Stimulated activated CD4-positive, alpha-beta T cell treated with anti-CD3 and anti-CD28 coated beads, Interleukin-12 subunit alpha, Interleukin-12 subunit beta, amount 100 ng/mL, for 4 hours (primary cell): ENCODE measurements at places on chromosomes 7 and 10.

GRCh38 chr10:14656052-14656730 lies 118.5 kb downstream of the FAM107B start:
- no peak for DNase-seq

GRCh38 chr7:151558575-151558974 lies 38.9 kb upstream of the RHEB start:
- DNase-seq = no peak

DNA sequence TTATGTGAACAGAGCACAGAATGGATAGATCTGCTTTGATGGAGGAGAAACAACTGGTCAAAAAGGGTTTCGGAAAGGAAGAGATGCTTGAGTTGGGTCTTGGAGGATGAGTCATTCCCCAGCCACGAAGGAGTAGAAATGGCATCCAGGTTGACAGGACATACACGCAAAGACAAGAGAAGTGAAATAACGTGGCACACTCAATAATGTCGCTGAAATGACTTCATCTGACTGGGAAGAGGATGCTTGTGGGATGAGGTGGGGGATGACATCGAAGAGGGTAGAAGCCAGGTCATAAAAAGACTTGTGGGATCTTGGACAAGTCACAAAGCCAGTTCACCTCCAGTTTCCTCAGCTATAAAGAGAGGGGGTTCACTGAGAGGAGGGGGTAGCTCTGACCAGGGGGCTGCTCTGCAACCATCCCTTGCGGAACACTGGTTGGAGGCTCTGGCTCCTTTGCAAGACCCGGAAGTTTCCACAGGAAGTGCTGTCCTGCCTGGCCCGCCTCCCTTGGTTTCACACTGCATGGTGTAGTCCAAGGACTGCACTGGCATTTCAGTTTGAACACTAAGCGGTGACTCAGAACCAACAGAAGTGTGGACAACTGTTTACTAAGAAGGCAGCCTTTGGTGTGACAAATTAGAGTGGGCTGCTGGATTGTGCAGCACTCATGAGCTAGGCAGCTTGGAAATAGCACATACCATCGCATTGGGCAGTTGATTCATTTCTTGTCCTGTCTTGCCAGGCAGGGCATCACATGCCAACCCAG lies 189.9 kb upstream of the ADO start:
- no peak for DNase-seq

DNA sequence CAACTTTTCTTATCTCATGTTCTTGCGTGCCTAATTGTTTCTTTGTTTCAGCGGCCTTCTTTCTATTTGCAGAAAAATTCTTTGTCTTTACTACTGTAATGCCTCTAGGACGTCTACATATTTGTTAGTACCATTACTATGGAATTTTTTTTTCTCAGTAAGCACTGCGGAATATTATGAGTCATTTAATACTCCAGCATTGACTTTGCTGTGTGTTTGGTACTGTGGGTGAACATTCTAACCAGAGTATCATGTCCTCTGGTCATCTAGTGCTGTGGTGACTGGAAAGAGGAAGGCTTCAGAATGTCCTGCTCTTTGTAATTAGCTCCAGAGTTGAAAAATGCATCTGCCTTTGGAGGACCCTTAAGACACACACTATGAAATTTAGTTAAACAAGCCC lies 58.5 kb upstream of the FERD3L start:
- DNase-seq = no peak

GRCh38 chr7:122369756-122370155 lies 65.2 kb upstream of the FEZF1 start:
- no peak for DNase-seq

DNA sequence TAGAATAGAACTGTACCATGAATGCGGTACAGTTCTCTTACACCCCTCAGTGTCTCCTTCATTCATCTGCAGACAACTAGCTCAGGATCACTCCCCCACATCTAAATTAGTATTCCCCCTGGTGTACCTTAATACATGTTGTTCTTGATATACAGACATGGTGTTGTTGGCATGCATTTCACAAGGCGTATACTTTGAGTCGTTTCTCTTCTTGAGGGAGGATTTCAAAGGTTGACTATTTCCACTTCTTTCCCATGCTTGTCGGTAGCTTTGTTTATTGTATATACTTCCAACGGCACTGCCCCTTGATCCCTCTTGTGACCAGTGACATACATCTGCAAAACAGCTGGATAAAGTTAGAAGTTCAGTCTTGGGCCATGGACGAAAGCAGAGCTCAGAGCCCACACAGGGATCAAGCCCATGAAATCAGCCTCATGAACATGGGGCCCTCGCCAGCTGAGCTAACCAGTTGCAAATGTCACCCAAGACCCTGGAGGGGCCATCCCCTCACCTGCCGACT lies 8.6 kb downstream of the CPA4 start:
- no peak for DNase-seq

DNA sequence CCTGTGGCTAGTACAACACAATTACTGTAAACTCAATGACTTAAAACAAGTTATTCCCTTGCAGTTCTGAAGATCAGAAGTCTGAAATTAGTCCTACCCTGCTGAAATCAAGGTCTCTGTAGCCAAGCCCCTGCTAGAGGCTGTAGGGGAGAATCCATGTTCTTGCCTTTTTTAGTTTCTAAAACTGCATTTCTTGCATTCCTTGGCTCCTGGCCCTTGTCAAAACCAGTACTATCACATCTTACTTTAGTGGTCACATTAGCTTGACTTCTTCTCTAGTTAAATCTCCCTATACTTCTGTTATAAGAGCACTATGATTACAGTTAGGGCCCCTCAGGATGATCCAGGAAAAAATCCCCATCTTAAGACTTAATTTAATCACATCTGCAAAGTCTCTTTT lies 567.0 kb downstream of the GFRA1 start:
- DNase-seq = no peak

DNA sequence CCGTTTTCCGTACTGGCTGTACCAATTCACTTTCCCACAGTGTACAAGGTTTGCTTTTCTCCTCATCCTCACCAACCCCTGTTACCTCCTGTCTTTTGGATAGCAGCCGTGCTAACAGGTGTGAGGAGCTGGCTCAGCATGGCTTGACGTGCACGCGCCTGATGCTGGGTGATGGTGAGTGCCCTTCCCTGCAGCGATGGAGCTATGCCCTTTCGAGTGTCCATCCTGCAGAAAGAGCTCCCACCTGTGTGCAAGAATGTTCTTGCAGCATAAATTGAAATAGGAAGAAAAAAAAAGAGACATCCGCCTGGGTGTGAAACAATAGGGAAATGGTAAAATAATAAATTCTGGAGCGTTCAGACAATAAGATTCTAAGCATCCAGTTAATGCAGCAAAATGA lies 9.5 kb upstream of the UBE3C start:
- DNase-seq = no peak

GRCh38 chr10:86366033-86366901 lies at the start of gene GRID1:
GRID1 (minus strand) TSS chr10:86366795.
- DNase-seq = peak; percentile 37

GRCh38 chr10:129863201-129863663 lies 100.8 kb downstream of the EBF3 start:
- no peak for DNase-seq

DNA sequence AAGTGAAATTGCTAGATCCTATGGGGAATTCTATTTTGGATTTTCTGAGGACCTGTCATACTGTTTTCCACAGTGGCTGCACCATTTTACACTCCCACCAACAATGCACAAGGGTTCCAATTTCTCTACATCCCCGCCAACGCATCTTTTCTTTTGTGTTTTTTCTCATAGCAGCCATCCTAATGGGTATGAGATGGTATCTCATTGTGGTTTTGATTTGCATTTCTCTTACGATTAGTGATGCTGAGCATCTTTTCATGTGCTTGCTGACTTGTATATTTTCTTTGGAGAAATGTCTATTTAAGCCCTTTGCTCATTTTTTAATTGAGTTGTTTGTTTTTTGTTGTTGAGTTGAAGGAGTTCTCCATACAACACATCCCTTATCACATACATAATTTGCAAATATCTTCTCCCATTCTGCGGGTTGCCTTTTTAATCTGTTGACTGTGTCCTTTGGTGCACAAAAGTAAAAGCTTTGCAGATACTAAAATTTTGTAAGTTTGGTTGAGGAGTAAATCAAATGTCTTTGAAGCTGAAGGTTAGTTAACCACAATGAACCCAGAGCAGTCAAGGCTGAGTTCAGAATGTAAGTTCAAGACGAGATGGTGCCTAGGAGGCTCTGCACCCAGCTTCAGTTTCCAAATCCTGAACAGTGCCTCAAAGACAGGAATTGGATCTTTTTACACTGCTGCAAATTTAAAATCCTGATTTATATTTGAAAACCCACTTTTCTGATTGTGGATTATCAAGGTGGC lies 195.4 kb downstream of the COBL start:
- DNase-seq = no peak

DNA sequence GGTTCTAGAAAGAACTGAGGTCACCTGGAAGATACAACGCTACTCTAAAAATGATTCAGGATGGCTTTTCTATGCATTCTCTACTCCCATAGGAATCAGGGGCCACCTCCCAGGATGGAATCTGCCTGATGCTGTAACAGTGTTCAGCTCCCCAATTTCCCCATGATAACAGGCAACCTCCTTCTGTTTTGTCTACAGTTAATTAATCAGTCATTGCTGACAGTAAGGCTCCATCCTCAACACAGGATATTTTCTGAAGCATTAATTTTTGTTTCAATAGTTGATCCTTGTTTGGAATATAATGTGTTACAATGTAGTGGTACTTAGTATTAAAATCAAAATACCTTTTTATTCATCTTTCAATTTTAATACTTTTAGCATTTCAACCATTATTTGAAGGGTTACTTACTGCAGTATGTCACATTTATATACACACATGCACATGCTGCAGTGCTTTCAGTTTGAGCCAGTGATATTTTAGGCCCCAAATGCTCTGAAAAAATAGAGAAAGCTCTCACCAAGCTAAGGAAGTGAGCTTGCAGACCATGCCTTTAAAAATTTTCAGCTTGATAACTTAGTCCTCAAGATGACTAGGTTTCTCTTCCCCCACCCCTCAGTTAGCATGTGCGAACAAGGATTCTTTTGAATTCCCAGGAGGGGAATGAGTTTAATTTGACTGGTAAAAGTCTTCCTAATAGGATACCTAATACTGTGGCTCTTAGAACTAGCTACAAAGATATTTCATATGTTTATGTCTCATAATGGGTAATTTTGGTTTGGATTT lies 592 bp upstream of the PIK3CG start:
- no peak for DNase-seq

DNA sequence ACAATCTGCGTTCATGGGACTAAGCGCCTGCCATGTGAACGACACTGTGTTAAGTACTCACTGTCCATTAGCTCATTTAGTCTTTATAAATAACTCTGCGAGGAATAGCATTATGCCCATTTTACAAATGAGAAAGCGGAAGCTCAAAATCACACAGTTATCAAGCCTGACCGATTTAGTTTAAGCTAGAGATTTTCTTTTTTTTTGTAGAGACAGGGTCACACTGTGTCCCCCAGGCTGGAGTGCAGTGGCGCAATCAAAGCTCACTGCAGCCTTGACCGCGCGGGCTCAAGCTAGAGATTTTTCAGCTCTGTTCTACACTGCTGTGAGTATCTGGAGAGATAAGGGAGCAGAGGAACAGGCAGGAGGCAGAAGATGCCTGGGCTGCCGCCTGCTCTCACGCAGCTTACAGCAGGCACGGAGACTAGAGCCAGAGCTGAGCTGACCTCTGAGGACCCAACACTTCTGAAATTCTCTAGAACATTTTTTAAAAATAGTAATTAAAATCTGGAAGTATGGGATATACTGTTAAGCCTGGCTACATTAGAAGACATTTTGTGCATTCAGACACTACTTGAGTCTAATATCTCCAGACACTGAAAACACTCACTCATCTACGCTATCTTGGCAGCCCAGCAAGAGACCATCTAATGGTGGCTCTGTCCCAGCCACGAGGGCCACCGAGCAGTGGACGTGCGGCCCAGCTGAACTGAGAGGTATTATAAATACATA lies 38.7 kb downstream of the GNA12 start:
- no peak for DNase-seq

DNA sequence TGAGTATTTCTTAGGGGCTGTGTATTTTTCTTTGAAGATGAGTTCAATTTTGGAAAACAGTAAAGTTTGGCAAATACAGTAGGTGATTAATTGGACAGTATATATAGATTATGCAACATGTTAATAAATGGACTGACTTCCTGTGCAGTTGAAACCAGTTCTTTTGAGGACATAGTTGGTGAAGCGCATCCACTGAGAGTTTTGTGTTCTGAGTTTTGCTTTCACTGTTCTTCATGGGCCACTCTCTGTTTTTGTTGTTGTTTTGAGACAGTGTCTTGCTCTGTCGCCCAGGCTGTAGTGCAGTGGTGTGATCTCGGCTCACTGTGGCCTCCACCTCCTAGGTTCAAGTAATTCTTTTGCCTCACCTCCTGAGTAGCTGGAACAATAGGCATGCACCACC lies 109.0 kb downstream of the SDHAF3 start:
- no peak for DNase-seq

DNA sequence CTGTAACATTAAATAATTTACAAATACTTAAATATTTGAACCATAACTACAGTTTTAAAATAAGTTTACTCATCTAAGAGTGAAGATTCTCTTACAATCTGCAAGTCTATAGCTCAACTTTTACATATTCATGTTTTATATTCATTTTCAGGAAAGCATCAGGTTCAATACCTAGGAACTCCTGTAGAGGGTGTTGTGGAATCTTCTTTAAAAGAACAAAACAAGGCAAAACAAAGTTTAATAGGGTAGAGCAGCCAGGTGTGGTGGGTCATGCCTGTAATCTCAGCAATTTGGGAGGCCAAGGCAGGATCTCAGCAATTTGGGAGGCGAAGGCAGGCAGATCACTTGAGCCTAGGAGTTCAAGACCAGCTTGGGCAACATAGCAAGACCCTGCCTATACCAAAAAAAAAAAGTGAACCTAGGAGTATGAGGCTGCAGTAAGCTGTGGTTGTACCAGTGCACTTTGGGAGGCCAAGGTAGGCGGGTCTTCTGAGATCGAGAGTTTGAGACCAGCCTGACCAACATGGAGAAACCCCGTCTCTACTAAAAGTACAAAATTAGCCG lies 45.1 kb downstream of the ST8SIA6 start:
- DNase-seq = no peak

- no peak for DNase-seq
Observed at GRCh38 chr10:33087152-33087551, 129.1 kb upstream of the ITGB1 start.

- no peak for DNase-seq
Observed at GRCh38 chr10:77798940-77799339, 127.6 kb downstream of the DLG5 start.

DNA sequence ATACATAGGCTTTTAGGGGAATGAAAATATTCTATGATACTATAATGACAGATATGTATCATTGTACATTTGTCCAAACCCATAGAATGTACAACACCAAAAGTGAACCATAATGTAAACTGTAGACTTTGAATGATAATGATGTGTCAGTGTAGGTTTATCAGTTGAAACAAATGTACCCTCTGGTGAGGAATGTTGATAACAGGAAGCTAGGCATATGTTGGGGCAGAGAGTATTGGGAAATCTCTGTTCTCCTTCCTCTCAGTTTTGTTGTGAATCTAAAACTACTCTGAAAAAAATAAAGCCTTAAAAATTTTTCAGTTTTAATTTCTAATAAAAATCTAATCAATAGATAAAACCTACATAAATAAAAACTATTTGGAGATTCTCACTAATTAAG lies 36.9 kb downstream of the C1GALT1 start:
- no peak for DNase-seq
